HCT116 (cell line): ENCODE measurements at places on chromosomes 1 and 21. TPM values are rescaled to one million over a fixed set of nuclear protein-coding genes. Genes with fewer than 3 reads are reported as not detected.

GRCh38 chr1:32060914-32061313, 11.8 kb upstream of the TMEM39B start:
- no peak for DNase-seq

DNA sequence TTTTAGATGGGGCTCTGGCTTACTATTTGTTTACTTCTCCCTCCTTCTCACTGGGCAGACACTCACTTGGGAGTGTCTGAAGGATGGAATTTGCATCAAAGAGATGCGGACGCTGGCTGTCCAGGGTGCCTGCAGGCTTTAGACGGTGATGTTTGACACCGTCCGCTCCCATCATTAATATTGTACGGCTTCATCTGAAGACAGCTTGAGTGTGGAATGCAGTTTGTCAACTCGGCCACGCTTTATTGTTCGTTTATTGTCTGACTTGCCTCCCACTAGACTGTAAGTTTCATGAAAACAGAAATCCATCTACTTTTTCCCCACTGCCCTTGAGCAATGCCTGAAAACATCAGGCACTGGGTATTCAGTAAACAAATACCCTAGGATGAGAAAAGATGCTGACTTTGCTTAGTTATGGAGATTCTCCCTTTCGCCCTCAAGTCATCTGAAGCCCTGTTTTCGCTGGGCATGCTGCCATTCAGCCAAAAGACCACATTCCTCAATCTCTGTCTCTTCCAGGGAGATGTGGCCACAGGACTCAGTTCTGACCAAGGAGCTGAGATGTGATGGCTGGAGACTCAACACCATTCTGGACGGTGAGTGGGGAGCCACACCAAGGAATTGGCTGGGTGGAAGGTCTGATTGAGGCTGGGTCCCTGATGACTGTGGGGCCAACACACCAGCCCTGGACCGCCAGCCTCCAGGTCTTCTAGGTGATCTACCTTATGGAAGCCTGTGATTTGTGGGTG, 87.6 kb downstream of the BCAR3 start:
- no peak for DNase-seq

- no peak for DNase-seq
These were observed 246.5 kb downstream of the TOMM20 start for GRCh38 chr1:234881893-234882771.

DNA sequence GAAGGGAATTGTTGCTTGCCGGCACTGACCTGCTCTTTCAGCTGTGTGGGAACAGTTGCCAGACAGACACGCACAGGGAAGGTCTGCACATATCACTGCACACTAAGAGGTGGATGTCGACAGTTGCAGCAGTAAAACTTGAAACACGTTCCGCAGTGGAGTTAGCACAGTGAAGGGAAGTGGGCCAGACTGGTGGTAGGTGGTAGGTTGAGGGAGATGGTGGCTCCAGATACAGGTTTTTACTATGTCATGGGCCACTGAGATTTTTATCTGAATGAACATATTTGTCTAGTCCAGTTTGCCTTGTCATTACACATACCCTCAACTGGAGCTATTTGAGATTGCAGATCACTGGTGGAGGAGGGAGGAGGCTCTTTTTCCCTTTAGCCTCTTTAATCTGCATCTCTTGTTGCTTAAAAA, 13.5 kb downstream of the MRPS6 start:
- DNase-seq, result no peak

- no peak for DNase-seq
These were observed 149.1 kb downstream of the ZNF281 start for GRCh38 chr1:200260597-200261335.

Gene PTPN7
- 0.76 TPM for total RNA-seq

Gene AGT
- 0.93 TPM for total RNA-seq

Gene TDRD5
- 0.25 TPM for total RNA-seq

Gene C1orf167
- 0.12 TPM for total RNA-seq
